ENCODE measurements at places on chromosomes 3 and 15.

GRCh38 chr3:194946091-194946490 is 260.4 kb downstream of the FAM43A start:
- no peak for DNase-seq

- DNase-seq, result no peak
Measured at GRCh38 chr3:142651711-142652110, 55.5 kb downstream of the PLS1 start.

DNA sequence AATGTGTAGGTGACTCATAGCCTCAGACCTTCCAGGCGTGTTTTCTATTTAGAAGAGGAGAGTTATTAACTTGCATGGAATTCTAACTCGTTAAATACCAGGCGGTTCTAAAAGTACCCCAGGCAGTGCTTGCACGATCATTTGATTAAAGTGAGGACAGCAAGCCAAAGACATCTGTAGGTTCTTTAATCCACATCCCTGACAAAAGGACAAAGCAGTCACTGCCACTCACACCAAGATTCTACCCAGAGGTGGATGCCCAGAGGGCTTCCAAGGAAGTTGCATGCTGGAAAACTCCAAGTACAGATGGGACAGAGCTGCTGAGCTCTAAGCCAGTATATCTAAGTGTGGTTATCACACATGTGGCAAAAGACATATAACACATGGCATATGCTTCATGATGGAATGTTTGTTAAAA is 372.1 kb downstream of the ROBO2 start:
- no peak for DNase-seq

DNA sequence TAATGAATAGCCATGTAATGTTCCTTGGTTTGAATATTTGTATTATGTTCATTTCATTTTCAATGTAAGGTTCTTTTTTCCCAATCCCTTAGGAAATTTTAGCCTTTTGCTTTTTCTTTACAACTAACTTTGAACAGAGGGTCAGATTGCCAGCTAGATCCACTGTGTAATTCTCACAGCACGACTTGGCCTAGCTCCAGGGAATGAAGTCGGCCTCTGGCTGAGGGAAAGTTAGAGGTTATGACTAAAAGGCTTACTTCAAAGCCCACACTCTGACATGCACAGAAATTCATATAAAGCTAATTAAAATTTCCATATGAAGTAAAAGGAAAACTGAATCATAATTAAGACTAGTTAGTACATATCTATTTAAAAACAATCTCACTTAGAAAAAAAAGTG is 38.7 kb downstream of the ROBO1 start:
- no peak for DNase-seq

GRCh38 chr15:49288391-49288790 is 118.3 kb downstream of the GALK2 start:
- DNase-seq, result no peak

GRCh38 chr3:48989126-48989795 is 780 bp upstream of the P4HTM start:
- no peak for DNase-seq

DNA sequence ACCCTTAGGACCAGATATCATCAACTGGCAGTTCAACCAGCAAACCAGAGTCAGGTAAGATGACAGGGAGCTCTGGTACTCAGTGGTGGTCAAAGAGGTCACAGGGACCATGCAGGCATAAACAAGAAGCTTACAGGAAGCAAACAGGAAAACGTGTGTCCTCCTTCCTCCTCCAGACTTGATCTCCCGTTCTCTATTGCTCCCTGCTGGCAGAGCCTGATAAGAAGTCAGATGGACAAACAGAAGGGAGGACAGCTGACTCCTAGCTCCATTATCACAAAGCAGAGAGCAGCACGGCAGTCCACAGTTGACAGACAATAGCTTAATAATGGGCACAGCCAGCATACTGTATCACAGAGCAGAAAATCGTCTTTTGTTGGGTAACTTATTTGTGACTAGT is 156.5 kb upstream of the SLC2A2 start:
- DNase-seq, result no peak

GRCh38 chr3:194404365-194405140 is 5.5 kb upstream of the GP5 start:
- DNase-seq, result no peak

GRCh38 chr15:28107111-28107903 is 8.2 kb upstream of the OCA2 start:
- no peak for DNase-seq

DNA sequence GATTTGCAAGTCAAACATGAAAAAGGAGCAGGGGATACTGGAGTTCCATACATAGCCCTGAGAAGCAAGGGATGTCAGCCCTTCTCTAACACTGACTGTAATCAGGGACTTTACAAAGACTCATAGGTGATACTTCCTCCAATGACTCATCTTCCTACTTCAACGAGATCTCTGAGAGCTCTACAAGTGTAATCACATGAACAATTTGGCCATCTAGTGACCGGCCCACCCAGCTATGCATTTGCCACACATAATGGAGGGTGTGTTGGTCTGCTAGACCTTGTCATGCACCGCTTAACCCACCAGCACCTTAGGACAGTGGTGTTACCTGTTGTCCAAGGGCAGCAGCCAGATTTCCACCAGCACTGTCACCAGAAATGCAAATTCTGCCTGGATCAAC is 75.3 kb downstream of the NCEH1 start:
- no peak for DNase-seq

GRCh38 chr15:86135041-86135440 is 55.4 kb downstream of the AGBL1 start:
- no peak for DNase-seq

DNA sequence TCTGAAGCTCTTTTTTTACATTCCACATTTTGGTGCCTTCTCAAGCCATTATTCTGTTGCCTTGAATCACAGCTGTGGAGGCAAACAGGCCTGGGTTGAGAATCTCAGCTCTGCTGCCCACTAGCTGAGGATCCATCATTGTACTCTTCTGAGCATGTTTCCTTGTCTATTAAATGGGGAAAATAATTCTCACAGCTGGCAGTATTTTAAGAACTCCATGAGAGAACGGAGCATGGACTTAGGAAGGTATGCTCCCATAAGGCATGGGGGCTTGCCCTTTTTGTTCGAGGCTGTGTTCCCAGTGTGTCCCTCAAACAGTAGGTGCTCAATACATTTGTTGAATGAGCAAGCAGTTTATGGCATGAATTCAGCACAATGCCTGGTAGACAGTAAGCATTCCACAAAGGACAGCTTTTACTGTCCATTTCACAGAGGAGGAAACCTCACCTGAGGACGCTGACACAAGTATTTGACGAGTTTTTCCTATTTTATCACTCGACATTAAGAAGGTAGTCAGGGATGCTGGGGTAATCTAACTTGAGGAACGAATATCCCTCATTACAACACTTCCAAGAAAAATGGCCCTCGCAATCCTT is 2.1 kb upstream of the PTPRG start:
- DNase-seq, result no peak
